NCI-H460 (cell line): ENCODE measurements at places on chromosomes 7 and 10. TPM values are rescaled to one million over a fixed set of nuclear protein-coding genes. Genes with fewer than 3 reads are reported as not detected.

The FRMD4A gene
- total RNA-seq: 1.9 and 4.2 TPM in 2 replicates

The KIAA1549 gene
- 6.3 and 7.5 TPM in 2 replicates for total RNA-seq

The VENTX gene
- not detected in 2 replicates for total RNA-seq

DNA sequence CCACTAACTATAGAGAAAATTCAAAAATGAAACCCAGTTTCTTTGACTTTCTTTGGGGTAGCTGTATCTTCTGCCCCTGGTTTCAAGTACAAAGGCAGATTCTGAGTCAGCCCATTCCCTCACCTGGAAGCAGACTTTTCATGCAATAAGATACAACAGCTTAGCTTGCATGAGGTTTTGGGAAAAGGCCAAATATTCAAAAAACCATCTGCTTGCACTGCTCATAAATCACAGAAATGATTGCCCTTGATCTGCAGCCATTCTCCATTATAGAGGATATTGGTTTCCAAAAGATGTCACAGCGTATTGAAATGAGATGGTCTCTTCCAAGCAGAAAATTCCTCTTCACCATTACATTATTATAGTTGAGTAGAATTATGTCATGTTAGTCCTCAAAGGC, 354.0 kb downstream of the PHF14 start:
- no peak for DNase-seq

DNA sequence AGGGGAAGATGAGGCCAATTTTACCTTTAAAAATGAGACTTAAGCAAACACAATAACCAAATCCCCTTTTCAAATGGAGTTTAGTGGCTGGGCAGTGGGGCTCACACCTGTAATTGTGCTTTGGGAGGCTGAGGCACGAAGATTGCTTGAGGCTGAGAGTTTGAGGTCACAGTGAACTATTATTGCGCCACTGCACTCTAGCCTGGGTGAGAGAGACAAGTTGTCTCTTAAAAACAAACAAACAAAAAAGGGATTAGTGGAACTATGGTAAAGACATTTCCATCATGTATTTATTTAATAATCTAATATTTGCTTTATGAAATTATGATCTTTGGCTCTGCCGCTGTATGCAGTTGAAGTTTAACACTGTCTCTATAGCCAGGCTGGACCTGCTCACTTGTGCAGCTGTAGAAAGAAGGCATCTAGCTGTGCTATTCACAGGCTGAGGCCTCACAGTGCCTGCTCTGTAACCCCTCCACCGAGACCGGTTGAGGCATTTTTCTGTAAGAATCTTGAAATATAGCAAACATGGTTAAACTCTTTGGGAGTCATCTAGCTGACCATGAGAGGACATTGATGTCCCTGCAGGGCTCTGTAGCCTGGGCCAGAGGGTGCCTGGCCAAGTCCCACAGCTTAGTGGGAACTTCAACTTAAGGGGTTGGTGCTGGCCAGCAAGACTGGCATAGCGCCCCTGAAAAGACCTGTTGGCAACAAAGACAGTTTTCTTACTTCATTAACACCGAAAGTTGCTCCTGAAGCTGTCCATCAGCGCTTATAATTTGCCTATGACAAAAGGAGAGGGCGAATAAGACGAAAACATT, 131.8 kb downstream of the BMPER start:
- DNase-seq: peak; percentile 88

GRCh38 chr7:151212626-151213025, 2.3 kb upstream of the H2BK1 start:
- DNase-seq: no peak

DNA sequence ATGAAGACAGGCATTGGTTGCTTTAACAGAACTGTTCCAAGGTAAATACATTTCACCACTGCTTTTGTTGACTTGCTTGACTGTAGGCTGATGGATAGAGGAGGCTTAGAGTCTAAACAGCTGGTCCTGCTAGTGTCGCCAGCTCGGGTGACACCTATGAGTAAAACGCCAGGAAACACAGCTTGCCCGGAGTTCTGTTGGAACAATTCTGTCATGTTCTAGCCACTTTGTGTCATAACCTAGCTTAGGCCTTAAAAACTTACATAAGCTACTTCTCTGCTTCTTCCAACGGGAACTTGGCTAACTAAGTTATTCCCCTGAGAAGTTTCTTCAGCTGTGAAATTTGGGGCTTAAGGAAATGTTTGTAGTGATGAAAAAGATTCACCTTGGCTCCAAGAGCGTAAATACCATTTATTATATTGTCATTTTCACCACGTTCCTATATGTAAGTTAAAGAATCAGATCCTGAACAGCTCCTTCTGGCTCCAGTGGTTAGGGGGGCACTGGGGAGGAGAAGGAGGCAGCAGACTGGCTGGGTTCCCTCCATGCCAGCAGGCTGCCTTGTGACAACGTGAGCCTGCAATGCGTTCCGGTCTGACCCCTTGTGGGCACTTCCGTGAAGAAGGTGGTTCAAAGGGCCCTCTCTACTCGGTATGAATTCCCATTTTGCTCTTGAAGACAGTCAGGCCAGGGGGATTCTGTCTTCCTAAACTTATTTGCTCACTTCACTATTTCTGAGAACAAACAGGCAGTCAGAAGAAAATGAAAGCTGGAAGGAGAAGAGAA, 253.2 kb downstream of the BMPER start:
- DNase-seq: no peak

DNA sequence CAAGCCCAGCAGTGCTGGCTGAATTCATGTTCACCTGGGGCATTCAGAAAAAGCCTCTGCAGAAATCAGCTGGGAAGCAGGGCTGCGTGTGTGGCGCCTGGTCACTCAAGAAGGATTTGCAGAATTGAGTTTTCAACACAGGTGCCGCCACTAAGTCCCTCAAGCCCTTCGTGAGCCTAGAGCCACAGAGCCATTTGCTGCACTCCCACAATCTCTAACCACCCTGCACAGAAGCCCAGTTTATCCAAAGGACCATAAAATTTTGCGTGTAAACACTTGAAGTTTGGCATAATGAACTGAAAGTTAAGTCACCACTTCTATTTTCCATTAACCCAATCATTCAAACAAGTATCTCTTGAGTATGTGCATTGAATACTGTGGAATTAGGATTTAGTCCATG, 136.2 kb downstream of the DIP2C start:
- DNase-seq: no peak

DNA sequence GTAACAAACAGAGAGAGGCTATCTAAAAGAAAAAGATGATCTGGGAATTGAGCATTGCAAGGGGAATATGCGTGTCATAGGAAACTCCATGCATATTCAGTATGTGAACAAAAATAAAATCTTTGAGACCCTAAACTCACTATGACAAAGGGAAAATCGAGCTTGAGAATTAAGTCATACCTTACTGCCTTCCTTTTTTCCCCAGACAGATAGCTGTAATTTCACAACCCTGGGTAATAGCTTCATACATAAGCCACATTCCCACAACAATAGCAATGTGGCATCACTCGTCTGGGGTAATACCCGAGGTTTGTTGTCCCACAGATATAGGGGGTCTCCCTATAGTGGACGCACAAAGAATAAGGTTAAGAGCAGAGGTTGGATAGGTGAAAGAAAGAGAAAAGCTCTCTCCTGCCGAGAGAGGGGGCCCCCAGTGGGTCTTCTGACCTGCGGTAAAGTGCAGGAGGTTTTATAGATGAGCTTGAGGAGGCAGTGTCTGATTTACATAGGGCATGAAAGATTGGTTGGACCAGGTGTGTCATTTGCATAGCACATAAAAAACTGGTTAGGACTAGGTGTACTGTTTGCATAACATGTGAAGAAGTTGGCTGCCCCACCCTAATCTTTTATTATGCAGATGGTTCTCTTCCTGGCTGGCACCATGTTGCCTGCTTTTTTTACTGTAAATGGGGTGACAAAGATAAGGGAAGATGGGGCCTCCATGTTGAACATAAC, 11.6 kb downstream of the CYP3A43 start:
- no peak for DNase-seq
